A172 (cell line): ENCODE measurements at places on chromosomes 2 and 18. TPM values are rescaled to one million over a fixed set of nuclear protein-coding genes. Genes with fewer than 3 reads are reported as not detected.
A peak's percentile ranks its signal among the peaks of the same experiment; 100 is the strongest.

GRCh38 chr2:31578316-31578715 is 2.4 kb downstream of the SRD5A2 start:
- no peak for DNase-seq

DNA sequence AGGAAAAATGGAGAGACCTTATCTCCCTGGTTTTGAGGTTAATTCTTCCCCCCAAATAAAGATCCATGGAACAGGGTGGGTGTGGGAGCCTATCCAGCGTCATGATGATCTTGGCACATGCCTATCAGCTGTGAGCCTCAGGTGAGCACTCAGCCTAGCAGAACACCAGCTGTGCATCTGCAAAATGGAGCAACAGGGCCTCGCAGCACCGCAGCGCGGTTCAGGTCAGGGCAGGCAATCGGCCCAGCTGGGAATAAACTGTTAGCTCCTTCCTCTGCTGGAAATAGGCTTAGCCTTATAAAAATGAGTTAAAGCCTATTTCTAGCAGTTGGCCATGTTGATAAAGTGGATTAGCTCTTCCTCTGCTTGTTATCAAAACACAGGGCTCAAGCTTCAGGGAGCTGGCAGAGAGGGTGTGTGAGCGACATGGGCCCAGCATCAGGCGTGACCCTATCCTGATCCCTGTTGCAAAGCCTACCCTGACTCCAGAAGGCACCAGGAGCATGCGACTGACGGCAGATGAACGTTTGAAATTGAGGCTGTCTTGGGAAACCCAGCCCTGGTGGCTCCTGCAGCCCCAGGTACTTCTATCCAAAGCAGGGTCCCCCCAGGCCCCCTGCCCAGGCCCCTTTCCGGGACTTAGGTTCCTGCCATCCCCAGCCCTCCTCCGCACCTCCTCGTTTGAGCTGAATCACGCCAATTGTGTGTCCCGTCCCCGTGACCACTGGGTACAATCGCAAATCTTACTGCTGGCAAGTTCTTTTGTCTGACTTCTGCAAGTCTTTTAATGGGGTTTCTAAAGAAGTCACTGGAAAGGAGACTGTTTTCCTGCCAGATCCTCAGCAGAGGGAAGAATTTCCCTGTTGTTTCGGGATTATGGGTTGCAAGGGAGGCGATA is 35.4 kb downstream of the ARHGEF4 start:
- no peak for DNase-seq

GRCh38 chr2:11404376-11405073 is 60.1 kb upstream of the ROCK2 start:
- no peak for DNase-seq

DNA sequence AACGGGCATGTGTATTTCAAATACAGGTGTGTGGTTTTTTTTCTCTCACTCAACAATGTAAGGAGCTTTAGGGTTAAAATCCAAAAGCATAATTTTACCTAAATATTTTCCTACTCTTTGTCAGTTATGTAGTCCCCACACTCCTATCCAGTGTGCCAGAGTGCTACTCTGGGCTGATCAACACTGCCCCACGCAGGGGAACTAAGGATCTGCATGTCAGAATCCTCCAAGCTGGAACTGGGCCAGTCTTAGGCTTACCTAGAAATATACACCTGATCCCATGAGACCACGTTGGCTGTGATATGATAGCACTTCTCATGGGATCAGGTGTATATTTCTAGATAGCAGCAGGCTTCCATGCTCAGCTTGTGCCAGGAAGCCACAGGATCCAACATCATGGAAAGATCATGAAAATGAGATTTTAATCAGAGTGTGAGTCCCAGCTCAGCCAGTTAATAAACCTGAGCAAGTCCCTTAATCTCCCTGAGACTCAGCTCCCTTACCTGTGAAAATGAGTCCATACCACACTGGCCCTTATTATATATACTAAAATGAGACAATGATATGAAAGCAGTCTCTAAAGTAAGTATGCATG is 29.7 kb downstream of the CCDC141 start:
- peak; percentile 27 for DNase-seq

Gene FHOD3
- total RNA-seq = 13.0 and 19.3 TPM in 2 replicates

Gene AQP12A
- not detected in 2 replicates for total RNA-seq

Gene CTAGE1
- total RNA-seq = not detected in 2 replicates

DNA sequence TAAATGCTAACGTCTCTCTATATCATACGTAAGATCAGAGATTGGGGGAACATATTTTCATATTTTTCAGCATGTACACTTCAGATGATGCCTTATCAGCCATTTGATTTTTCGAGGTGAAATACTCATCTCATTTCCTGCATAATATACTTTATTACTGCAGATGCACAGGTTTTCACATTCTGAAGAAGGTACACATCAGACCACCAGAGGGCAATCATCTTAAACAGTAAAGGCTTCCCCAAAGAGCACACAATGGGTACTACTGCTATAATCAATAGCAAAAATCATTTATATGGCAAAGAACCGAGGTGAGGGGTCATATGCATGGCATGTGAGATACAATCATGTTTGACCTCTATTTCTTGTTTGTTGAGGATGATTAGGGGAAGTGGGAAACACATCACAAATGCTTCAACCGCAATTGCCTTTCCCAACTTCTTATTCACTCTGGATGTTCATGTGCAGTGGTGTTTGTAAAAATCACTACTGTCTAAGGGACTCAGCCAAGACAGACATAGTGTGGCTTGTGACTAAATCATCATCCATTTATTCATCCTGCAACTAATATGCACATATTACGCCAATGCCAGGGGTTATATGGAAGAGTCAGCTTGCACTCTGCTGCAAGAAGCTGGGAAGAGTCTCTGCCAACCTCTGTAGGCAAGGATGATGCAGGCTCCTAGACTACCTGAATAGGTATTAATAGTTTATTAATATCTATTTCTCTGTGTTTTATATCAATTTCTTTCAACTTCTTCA is 118.7 kb downstream of the EPB41L3 start:
- no peak for DNase-seq

- DNase-seq = no peak
Observed at GRCh38 chr2:238852206-238852869, 4.5 kb downstream of the TWIST2 start.

Gene HOXD8
- total RNA-seq = 11.6 and 20.4 TPM in 2 replicates

DNA sequence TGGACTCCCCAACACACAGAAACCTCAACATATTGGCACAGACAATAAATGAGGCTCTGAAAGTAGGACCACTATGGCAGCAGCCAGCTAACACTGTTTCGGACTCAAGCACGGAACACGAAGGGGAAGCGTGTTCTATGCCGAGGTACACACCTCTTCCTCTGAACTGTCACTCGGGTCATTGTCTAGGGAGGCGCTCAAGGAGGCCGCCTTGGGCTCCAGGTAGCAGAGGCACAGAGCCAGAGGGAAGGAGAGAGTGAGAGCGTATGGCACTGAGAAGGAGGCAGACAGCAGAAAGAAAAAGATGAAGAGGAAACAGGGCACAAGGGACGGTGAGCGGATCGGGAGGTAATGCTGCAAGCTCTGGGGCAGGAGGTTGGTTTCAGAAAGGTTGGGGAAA is 120.1 kb upstream of the ZBTB14 start:
- no peak for DNase-seq

GRCh38 chr2:160043265-160043664 is 19.1 kb downstream of the PLA2R1 start:
- no peak for DNase-seq

DNA sequence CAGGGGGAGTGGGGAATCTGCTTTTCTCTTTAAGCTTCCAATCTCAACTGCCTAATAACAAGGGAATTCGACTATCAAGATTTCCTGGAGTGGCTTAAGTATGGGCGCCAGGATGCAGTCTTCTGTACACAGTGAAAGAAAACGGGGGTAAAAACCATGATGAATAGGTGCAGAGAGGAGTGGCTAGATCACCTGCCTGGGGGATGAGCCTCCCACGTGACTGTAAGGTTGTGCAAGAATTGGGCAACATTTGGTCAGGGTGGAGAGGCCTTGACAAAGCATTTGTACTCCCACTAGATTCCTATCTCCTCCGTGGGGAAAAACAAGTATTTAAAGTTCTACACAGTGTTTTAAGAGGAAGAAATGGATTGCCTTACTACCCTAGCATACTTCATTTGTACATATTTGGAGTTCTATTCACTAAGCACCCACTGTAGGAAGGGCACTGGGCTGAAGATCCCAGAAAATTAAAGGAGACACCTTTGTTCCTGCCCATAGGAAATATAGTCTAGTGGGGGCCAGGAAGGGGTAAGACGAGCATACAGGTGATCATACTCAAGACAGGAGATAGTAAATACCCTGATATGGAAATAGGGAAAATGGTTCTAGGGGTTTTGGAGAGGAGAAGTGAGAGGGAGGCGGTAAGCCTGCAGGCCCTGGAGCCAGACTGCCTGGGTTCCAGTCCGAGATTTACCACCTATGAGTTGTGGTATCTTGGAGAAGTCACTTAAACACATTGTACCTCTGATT is 29.2 kb downstream of the EPAS1 start:
- no peak for DNase-seq

Gene LOXHD1
- not detected in 2 replicates for total RNA-seq

GRCh38 chr2:42917425-42917927 is 125.1 kb upstream of the HAAO start:
- no peak for DNase-seq

DNA sequence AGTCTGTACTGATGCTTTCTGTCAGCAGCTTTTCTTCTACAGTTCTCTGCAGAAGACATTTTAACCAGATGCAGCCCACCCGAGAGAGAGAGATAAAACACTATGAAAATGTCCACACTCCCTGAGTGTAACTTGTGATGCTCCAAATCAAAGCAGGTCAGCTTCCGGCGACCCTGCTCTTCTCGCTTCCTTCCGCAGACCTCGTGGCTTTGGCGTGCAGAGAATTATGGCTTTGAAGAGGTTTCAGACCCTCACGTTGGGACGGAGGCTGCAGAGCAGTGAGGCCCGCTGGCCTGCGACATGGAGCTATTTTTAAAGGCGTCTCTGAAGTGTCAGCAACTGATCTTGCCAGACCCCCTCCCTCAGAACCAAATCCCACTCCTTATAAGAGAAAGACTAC is 41.8 kb downstream of the TMEM163 start:
- DNase-seq = no peak

Gene STAT4
- 0.55 and 0.93 TPM in 2 replicates for total RNA-seq

DNA sequence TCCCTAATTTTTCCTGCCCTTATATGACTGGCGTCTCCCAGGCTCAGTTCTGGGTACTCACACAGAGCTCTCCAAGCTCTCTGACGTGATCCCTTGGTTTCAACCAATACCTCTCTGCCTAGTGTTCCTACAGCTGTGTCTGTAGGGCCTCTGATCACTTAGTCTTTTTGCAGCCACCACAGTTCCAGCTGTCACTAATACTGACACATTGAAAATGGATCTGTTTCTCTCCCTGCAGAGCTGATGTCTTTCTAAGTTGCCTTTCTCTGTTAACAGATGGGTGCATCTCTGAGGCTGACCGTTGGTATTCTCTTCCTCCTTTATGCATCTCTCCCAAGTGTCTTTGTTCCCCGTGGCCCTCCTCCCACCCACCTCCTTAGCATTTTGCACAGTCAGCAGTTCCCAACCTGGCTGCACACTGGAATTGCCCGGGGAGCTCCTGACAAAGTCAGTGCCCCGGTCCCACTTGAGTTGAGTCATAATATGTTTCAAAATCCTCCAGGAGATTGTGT is 62.5 kb downstream of the CERS6 start:
- no peak for DNase-seq

Gene CTIF
- total RNA-seq = 9.8 and 23.8 TPM in 2 replicates

GRCh38 chr18:41761333-41762018 is 193.6 kb upstream of the PIK3C3 start:
- DNase-seq = peak; percentile 89

DNA sequence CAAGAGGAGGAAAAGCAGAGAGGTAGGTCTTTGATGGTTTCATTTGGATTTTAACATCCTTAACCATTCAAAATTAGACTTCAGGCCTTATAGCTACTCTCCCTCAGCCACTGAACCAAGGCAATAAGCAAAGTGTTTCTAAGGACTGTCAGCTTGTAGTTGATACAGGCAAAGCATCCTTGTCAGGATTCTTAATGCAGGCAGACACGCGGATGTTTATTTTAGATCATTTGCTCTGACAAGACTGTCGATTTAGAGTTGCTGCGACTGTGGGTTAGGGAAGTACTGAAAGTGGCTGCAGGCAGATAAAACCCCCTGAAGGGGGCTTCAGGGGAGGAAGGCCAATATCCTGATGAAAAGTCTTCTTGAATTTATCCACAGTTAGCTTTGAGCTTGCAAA is 46.6 kb downstream of the CDH20 start:
- no peak for DNase-seq

Gene RGPD4
- not detected in 2 replicates for total RNA-seq

DNA sequence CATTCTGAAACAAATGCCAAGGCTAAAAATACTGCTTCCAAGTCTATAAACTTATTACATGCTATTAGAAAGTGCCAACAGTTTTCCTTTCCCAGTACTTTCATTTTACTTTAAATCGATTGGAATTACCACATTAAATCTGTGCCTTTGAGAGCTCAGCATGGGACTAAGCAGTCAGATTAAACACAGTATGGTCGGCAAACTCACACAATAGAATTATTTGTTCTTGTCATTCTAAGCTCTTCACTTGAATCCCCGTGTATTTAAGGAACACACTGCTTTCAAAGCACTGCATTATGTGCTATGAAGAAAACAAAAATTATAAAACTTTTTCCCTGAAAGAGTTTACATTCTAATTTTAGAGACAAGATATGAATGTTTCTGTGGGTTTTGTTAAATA is 444.4 kb upstream of the SLC39A10 start:
- DNase-seq = no peak

DNA sequence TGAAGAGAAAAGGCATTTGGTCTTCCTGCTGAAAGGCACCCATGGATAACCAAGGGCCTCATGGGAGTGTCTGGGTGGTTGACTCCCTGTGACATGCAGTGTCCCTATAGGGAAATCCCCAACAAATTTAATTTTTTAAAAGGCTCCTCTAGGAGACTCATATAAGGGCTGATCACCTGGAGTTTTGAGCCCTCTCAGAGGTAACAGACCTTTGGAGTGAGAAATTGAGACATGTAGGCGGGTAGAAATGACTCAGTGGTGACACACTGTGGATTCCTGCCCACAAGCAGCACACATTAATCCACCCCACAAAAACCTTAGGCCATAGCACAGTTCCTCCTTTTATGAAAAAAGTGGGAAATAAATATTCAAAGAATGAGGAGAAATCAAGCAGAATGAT is 557.0 kb upstream of the CNTNAP5 start:
- DNase-seq = no peak

DNA sequence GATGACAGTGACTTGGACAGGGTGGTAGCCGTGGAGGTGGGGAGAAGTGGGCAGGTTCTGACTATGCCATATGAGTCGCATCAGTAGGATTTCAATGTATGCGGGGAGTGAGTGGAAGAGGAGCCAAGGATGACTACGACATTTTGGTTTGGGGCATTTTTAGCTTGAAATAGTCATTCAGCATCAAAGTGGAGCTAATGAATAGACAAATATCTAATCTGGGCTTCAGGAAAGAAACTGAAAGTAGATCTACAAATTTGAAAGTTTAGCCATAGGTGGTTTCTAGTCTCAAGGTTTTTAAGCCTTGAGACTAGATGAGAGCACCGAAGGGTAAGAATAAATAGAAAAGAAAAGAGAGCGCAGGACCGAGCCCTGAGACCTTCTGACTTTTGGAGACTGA is 58.3 kb downstream of the FEZ2 start:
- DNase-seq = peak; percentile 69

Gene CHRNA1
- not detected in 2 replicates for total RNA-seq

GRCh38 chr2:54313147-54313546 is 57.1 kb upstream of the TSPYL6 start:
- DNase-seq = no peak

Gene MSGN1
- total RNA-seq = not detected in 2 replicates

- DNase-seq = no peak
Observed at GRCh38 chr2:222280795-222281194, 18.0 kb downstream of the PAX3 start.
